ENCODE measurements at places on chromosomes 2 and 18.

DNA sequence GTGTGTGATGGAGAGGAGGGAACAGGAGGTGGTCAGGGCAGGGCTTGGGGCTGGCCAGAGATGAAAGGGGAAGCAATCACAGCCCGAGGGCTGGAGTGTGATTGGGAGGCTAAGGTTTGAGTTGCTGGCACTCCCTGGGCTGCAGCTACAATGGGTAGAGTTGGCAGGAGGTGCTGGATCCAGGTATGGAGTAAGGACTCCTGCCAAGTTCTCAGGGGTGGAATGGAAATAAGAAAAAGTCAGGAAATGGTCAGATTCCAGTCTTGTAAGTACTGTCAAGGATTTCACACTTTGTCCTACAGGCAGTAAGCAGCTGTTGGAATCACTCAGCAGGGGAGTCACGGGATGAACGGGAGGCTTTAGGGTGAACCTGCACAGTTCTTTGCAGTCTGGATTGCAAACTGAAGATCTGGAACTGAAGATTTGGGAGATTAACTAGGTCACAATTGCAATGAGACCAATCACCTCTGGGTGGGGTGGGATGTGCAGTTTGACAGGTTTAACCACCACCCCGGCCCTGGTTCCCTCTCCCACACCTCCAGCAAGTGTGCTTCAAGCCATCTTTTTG lies 10.9 kb upstream of the INPP5D start:
- no peak for DNase-seq

GRCh38 chr18:13183359-13183758 lies 35.2 kb upstream of the LDLRAD4 start:
- DNase-seq, result no peak

GRCh38 chr2:182740701-182741100 lies 24.6 kb downstream of the DNAJC10 start:
- DNase-seq, result no peak

DNA sequence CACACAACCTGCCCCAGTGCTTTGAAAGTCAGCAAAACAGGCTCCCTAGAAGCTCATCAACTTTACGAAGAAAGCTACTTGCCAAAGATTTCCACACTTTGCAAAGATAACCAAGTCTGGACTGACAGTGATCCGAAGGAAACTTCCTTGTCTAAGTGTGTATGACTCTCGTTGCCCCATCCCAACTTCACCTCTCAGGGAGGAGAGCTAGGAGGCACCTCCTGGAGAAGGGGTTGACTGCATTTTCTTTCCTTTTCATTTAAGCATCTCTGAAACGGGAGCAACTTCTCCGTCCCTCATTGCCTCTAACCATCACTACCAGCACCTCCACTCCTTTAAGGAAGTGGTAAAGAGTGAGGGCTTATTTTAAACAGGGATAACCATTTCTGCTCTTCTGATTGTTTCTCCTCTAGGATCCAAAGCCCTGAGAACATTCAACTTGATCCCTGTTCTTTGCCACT lies 7.0 kb downstream of the ZEB2 start:
- no peak for DNase-seq

GRCh38 chr2:11377928-11378545 lies 33.6 kb upstream of the ROCK2 start:
- peak; percentile 73 for DNase-seq

GRCh38 chr2:64219149-64219548 lies 74.9 kb upstream of the PELI1 start:
- DNase-seq, result no peak

DNA sequence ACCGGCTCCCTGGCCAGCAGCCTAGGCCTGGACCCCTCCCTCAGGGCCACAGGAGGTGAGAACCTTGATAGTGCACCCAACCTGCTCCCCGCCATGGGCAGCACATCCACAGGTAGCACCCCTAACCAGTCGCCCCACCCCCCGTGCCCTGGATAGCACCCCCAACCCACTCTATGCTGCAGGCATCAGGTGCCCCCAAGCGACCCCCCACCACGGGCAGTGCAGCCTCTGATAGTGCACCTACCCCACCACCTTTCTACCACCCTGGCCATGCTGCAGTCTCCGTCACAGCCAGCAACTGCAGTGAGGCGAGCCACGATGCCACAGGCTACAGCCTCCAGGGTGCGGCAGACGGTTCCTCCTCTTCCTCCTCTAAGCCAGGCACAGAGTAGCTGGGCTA lies 55.6 kb downstream of the SOWAHC start:
- DNase-seq, result no peak

DNA sequence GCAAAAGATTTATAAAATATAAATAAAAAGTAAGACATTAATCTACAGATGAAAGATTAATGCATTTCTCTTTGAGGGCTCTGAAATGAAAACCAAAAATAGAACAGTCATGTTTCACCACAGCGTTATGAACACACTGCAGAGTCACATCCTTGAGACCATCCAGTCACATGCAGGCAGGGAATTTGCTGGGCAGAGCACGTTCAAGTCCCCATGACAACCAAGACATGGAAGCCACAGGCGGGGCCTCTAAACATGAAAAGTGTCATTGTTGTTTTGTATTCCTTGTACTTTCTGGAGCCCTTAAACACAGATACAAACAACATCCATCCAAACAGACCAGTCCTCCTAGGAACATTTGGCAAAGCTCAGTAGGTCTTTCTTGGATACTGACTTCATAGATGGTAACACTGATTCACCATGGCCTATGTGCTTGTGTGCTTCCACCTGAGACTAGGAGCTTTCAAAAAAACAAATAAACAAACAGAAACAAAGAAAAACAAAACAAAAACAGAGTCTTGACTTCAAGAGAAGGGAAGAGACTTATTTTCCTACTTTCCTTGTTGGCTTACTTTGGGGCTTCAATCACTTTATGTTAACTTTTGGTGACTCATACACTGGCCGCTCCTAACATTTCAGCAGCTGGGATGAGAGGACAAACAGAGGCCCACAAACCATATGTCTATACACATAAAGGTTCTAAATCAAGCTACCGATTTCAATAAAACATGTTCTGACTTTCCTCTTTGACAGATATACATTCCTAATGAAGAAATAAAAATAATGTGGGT lies 99.5 kb upstream of the CCDC85A start:
- DNase-seq, result no peak

DNA sequence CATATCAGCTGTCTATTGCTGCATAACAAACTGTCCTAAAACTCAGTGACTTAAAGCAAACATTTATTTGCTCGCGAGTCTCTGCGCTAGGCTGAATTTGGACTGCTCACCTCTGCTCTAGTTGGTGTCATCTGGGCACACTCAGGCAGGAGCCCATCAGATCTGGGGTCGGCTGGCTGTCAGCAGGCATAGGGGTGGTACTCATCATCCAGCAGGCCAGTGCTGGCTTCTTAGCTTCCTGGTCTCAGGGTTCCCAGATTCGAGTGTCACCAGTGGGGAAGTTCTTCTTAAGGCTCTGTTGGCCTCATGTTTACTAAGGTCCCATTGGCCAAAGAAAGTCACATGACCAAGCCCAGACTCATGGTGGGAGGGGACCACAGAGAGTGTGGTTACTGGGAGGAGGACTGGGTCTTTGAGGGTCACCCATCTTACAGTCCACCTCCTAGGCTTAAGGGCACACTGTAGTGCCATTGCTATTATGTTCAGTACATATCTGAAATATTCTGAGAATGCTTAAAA lies 71.6 kb upstream of the ATG16L1 start:
- no peak for DNase-seq

GRCh38 chr2:214261683-214262082 lies 149.2 kb upstream of the VWC2L start:
- no peak for DNase-seq

GRCh38 chr18:74497324-74497676 lies 1.1 kb downstream of the CNDP2 start:
- no peak for DNase-seq

GRCh38 chr2:148653437-148653836 lies 8.9 kb downstream of the EPC2 start:
- peak; percentile 26 for DNase-seq

DNA sequence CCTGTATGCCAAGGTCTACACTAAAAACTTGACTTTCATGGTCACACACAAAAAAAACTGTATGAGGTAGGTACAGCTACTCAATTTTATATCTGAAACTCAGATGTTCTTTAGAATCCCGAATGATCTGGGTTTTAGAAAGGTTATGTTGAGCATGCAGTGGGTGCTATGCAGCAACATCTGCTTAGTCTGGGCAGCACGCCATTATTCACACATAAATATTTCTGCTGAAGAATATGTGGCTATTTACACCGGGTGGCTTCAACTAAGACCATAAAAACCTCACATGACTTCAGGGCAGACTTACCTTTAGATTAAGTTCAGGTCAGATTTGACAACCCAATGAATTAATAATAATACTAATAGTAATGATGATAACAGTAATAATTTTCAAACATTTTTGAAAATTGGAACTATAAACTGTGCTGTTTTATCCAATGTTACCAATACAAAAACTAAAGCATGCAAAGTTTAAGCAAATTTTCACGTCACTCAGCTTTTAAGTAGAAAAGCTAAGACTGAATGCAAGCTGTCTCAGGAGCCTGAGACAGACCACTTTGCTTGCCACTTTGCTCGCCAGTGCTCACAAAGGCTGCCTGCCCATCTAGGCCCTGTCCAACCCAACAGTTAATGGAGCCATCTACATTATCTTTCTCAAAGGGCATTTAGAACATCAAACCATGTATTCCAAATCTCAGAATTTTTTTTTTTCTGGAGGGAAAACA lies 292.0 kb downstream of the CNTNAP5 start:
- no peak for DNase-seq

DNA sequence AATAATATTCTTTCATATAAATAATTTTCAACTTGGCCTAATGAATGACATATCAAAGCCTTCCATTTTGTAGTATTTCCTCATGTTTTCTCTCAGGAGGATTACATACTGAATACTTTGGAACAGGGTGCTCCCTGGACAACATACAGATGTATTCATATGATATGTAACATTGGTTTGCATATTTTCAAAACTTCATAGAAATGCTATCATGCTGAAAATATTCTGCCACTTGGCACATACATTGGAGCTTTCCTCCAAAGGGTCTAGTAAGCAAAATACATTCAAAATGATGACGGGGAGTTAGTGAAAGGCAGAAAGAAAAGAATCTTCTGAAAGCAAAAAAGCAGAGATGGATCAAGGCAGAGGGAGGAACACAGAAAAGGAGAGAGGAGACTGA lies 38.1 kb upstream of the RTN4 start:
- no peak for DNase-seq

GRCh38 chr2:34652636-34653035 lies 1053.5 kb upstream of the FAM98A start:
- no peak for DNase-seq
